Activated T-cell treated with anti-CD3 and anti-CD28 coated beads, Interleukin-2, amount 50 U/mL, for 72 hours (primary cell): ENCODE measurements at places on chromosomes 16 and 17.

- no peak for DNase-seq
Measured at GRCh38 chr16:53732296-53732929, 28.5 kb downstream of the FTO start.

GRCh38 chr17:1726626-1727257 lies 2.2 kb downstream of the WDR81 start:
- DNase-seq = no peak

GRCh38 chr16:20175358-20175757 lies 101.7 kb upstream of the GPR139 start:
- DNase-seq = no peak

DNA sequence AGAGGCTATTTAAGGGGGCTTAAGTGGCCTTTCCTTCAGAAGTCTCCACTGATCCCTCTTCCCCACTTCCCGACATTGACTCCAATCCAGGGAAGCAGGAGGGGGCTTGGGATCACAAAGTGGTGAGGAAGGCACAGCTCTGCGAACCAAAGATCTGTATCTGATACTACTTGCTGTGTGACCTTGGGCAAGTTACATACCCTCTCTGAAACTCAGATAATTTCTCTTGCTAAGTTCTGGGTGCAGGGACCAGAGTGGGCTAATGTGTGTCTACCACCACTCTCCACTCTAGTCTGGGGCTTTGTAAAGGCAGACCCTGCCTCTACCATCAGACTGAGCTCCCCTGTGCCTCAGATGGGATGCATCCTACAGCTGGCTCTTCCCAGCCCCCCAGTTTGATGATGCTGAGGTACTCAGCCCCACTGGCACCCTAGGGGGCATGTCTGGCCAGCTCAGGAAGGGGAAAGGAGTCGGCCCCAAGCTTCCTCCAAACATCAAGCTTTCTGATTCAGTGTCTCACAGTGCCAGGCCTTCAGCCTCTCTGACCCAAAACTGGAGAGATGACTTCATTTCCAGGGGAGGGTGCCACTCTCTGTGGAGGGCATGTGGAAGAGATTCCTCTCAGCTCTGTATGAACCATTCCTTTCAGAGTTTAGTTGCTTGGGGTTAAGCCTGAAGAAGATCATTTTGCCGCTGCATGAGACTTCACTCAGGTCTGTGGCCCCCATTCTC lies 10.9 kb downstream of the DLX4 start:
- DNase-seq = no peak

- DNase-seq = no peak
Measured at GRCh38 chr16:48067388-48067787, 88.4 kb downstream of the ABCC12 start.

DNA sequence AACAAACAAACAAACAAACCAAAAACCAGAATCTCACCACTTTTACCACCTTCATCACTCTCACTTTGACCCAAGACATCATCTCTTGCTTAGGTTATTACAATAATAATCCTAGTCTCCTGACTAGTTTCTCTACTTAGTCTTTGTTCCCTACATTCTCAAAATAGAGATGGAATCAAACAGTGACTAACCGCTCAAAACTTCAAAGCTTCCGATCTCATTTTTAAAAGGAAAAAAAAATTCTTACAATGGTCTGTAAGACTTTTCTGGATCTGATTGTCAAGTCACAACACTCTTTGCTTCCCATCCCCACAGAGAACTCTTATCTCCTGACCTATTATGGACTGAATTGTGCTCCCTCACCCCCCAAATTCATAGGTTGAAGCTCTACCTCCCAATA lies 60.9 kb downstream of the SPAG9 start:
- DNase-seq = no peak

- no peak for DNase-seq
Measured at GRCh38 chr16:68732741-68733399, 4.2 kb upstream of the CDH1 start.

GRCh38 chr17:77038884-77039555 lies 101.7 kb upstream of the SEC14L1 start:
- no peak for DNase-seq

- DNase-seq = no peak
Measured at GRCh38 chr17:78694805-78695531, 87.1 kb downstream of the CYTH1 start.

- DNase-seq = no peak
Measured at GRCh38 chr17:41806685-41807445, 4.9 kb downstream of the P3H4 start.
